Left forelimb (tissue), 1 donor: ENCODE measurements at places on chromosomes 11 and 22.

DNA sequence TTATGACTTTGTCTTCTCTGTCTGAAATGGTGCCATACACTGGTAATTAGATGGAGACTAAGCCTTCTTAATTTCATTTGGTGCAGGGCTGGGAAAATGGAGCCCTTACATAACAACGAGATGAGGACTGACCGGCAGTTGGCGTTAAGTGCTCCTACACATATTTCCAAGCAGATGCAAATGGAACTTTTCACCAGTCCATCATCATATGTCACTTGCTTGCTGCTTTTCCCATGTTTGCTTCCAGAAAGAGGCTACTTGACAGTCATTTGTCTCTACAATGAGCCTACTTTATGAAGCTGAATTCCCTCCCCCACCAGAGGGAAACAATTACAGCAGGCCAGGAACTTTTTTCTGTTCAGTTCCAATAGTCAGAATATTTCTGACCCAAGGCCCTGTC, 32.6 kb downstream of the SVIP start:
- no peak for DNase-seq

DNA sequence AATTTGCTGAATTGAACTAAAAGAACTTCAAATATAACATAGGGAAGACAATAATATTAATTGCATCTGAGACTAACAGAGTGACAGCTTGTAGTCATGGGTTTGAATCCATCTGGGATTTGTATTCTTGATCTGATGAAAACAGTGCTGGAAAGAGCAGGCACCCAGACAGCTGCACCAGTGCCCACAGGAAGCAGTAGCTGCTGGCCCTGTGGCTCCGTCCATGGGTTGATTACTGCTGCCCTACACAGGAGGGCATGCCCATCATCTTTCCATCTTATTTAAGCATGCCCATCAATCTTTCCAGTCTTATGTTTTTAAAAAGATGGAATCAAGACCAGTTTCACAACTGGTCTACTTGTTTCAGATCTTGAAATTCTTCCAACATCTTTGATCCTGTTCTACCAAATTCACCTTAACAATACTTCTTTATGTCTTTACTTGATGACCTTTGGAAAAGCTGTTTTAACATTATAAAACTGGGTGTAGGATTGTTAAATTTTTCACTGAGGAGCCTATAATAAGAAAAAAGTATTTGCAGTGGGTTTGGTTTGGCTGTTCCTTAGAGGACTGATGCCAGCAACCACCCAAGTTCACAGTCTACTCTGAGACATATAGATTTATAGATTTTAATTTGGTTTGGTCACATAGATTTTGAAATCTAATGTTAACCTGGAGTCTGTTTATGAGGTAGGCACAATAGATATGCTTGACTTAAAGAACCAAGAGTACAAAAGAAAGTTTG, 761 bp upstream of the NXPE4 start:
- no peak for DNase-seq

- no peak for DNase-seq
Measured at GRCh38 chr11:117772360-117772759, 24.7 kb downstream of the DSCAML1 start.

DNA sequence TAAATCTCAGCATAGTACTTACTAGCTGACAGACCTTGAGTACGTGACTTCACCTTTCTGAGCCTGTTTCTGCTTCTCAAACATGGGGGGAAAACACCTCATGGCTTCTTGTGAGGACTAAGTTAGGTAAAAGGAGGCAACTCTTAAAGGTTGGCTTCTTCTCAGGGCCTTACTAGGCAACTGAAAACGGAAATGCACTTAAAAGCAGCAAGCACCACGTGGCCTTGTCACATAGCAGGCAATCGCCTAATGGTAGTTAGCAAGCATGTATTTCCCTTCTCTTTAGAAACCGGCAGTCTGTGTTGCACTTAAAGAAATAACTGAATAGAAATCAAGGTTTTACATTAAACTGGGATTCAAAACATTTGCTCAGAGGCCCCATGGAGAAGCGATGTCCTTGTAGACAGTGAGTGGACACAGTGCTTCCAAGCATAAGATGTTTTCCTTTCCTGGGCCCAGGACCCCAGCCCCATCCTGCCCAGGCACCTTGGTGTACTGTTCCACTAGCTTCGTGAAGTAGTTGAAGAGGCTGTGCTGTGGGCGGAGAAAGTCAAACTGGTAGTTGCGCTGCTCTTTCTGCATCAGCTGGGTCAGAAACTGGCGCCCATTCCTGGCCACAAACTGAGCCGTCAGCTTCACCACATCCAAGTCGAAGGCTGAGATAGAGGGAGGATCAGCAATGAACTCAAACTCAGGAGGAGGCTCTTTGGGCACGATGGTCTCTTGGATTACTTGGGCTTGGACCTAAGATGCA, 12.1 kb downstream of the SF3A1 start:
- no peak for DNase-seq

DNA sequence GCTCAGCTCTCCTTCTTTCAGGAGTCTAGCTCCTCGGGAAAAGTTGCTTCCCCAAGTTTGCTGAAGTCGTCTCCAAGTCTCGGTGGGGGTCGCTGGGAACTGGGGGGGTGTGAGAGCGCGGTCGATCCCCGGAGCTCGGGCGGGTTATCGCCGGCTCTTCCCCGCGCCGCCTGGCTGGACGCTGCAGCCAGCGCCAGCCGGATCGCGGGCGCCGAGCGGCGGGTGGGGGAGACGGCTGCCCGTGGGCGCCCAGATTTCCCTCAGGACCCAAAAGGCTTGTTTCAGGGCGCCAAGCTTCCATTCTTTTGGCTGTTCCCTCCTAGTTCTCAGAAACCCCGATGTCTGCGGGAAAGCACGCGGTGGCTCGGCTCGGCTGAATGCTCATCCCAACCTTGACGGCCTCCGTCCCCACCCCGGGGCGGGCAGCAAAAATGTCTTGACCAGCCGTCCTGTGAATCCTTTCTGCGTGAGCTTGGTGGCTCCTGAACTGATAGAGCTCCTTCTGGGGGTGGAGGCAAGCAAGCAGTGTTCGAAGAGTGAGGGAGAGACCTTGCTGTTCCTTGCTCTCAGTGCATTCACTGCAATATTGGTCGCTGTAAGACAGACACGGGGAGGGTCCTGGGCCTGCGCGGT, 1.7 kb downstream of the ZBTB16 start:
- peak; percentile 74 for DNase-seq

- no peak for DNase-seq
Measured at GRCh38 chr11:64224891-64225607, 937 bp downstream of the TRPT1 start.

GRCh38 chr11:119357074-119357473, 10.6 kb upstream of the MFRP start:
- DNase-seq: no peak

DNA sequence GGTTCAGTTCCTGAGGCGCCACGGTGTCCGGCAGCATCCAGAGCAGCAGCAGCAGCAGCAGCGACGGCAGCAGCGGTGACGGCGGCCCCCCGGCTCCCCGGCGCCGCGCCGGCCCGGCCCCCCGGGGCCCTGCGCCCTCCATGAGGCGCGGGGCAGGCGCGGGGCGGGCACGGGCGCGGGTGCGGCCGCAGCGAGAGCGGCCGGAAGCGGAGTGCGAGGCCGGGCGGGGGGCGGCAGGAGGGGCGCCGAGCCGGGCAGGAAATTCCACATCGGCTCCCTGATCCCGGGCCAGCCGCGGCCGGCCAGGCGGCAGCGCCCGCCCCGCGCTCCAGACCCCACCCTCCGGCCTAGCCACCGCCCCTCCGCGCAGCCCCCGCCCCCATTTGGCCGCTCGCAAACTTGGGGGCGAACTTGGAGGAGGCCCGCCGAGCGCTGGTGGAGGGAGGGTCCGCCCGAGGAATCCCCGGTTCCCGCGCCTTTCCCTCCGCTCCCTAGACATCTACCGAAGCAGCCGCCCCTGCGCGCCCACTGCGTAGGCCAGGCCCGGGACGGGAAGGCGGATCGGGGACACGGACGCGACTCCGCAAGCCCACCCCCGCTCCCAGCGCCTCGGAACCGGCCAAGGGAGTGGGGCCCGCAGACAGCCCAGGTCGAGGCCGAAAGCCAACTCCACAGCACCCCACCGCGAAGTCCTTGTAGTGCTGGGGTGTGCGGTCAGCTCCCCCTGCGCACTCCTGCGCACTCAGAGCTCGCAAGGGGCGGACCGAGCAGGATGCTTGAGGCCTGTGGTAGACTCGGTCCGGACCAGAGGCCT, at the start of gene SCARF2:
Gene SCARF2, minus strand, starts transcription at position 213 of the 814 bp plus-strand sequence. Its CDS starts 71 bp downstream, at position 142.
- peak; percentile 91 for DNase-seq

DNA sequence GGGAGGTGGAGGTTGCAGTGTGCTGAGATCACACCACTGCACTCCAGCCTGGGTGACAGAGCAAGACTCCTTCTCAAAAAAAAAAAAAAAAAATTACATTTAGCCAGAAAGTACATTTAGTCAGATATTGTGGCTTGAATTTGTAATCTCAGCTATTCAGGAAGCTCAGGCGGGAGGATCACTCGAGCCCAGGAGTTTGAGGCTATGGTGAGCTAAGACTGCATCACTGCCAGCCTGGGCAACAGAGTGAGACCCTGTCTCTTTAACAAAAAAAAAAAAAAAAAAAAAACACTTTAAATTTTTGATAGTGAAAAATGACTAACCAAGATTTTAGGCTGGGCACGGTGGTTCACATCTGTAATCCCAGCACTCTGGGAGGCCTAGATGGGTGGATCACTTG, 27.3 kb downstream of the MRTFA start:
- DNase-seq: no peak

DNA sequence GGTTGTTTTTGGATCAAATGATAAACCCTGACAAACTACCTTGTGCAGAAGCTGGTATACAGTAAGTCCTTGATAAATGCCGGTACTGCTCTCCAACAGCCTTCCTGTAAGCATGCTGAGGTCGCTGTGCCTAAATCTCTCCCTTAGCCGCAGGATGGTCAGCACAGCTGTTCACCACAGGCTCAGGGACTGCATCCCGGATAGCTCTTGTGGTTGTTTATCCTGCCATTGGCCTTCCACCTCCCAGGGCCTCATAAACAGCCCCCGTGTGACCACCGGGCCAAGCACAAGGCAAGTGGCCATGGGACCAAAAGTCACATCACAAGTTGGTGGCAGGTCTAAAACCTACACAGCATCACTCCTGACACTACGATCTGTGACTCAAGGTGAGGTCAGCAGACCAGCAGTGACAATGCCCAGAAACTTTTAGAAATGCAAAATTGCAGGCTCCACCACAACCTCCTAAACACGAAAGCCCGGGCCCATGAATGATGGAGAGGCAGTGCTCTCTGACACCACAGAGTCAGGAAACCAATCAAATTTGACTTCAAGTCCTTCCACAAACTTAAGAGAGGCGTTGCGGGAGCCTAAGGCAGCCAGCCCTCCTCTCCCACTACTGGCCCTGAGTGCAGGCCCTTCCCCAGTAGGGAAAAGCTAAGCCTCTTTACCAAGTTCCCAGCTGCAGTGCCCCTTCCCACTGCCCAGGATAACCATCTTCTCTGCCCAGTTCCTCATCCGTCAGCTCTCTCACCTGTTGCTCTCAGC, 3.9 kb downstream of the SPATA19 start:
- peak; percentile 25 for DNase-seq

GRCh38 chr22:46062232-46062615, 85.3 kb upstream of the WNT7B start:
- peak; percentile 42 for DNase-seq

GRCh38 chr11:22634897-22635629, 9.4 kb upstream of the FANCF start:
- DNase-seq: no peak

GRCh38 chr22:50032941-50033601, 20.5 kb upstream of the IL17REL start:
- no peak for DNase-seq

DNA sequence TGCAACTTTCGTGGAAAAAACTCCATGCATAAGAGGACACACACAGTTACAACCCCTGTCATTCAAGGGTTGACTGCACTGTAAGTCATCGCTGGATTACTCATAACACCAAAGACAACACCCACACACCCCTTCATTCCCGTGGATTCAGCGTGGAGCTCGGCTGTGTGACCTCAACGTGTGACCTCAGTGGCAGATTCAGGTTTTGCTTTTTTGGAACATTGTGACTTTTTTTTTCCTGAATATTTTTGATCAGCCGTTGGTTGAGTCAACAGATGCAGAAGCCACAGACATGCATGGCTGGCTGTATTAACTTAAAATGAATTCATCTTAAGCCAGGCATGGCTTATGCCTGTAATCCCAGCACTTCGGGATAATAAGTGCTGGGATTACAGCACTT, 19.7 kb upstream of the MUC5AC start:
- DNase-seq: no peak

- DNase-seq: no peak
Measured at GRCh38 chr11:39690856-39691255, 1768.6 kb downstream of the LRRC4C start.

GRCh38 chr11:3904228-3904627, 48.8 kb downstream of the STIM1 start:
- DNase-seq: no peak

DNA sequence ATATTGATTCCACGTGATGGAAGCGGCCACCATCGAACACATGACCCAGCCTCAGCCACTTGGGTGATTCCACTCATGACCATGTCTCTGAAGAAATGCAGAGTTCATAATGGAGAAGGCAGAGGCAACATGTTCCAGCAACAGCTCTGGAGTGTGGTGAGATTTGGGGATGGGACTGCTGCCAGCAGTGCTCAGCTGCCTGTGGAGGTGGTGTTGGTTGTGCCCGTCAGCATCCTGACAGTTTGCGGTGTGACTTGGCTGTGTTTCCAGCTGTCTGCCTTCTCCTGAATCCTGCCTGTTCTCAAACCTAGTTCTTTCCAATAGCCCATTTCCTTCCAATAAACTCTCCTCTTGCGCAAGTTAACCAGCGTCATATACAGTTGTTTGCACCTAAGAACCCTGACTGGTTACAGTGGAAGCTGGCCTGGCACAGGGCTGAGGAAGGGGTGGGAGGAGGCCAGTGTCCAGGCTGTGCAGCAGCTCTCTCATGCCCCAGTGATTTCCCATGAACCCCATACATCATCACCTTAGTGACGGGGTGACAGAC, 22.0 kb upstream of the OR8B8 start:
- DNase-seq: no peak

GRCh38 chr22:48828688-48829087, 999.0 kb downstream of the BRD1 start:
- no peak for DNase-seq
